ENCODE measurements at places on chromosomes 2 and 18. TPM values are rescaled to one million over a fixed set of nuclear protein-coding genes. Genes with fewer than 3 reads are reported as not detected.

The CFC1 gene
- total RNA-seq: not detected

The HTR2B gene
- total RNA-seq: 1.2 TPM

The CPO gene
- total RNA-seq: not detected

The SMIM21 gene
- not detected for total RNA-seq

The CENPA gene
- total RNA-seq: 4.1 TPM

The STON1 gene
- 164 TPM for total RNA-seq

The ATP6V1B1 gene
- not detected for total RNA-seq

The IL36B gene
- 2.4 TPM for total RNA-seq

The CNRIP1 gene
- total RNA-seq: 38.3 TPM

The ILKAP gene
- 14.2 TPM for total RNA-seq

The APCDD1 gene
- total RNA-seq: 7.5 TPM

The ACP1 gene
- total RNA-seq: 99.7 TPM

The RTP5 gene
- total RNA-seq: 0.24 TPM

The SOCS6 gene
- total RNA-seq: 31.8 TPM

The RUFY4 gene
- total RNA-seq: 13.7 TPM

The IMP4 gene
- total RNA-seq: 38.8 TPM

Data from umbilical cord (tissue), 2 donors.